Left kidney (tissue), 8 donors: ENCODE measurements at places on chromosomes 3 and 15. TPM values are rescaled to one million over a fixed set of nuclear protein-coding genes. Genes with fewer than 3 reads are reported as not detected.

GOLGA8R gene
- polyA plus RNA-seq, result 10.9 TPM

GRCh38 chr3:43647331-43648166, 25.7 kb upstream of the ANO10 start:
- DNase-seq, result no peak

GRCh38 chr3:69082361-69082760, 2.2 kb upstream of the UBA3 start:
- DNase-seq, result no peak

GRCh38 chr3:63051920-63052319, 176.7 kb upstream of the CADPS start:
- DNase-seq, result no peak

- no peak for DNase-seq
These were observed 757 bp downstream of the VWA5B2 start for GRCh38 chr3:184230081-184230602.
